ENCODE measurements at places on chromosomes 13 and 19.

DNA sequence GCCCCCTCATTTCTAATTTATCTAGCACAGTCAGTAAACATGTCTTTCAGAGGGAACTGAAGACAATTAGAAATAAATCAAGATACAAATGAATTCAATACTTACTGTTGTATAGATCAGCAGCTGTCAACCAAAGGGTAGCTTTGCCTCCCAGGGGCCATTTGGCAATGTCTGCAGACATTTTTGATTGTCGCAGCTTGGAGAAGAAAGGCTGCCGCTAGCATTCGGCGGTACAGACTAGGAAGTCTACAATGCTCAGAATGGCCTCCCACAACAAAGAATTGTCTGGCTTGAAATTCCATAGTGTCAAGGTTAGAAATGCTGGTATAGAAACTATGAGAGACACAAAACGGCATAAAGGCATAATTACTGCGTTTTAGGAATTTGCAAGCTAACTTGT, 91.6 kb downstream of the RGCC start:
- DNase-seq = no peak

GRCh38 chr19:3302755-3303154, 63.6 kb upstream of the NFIC start:
- no peak for DNase-seq

GRCh38 chr13:26880735-26881134, 120.1 kb upstream of the GPR12 start:
- DNase-seq = no peak

- DNase-seq = no peak
Measured at GRCh38 chr19:18684642-18684993, 1.1 kb downstream of the CRTC1 start.

DNA sequence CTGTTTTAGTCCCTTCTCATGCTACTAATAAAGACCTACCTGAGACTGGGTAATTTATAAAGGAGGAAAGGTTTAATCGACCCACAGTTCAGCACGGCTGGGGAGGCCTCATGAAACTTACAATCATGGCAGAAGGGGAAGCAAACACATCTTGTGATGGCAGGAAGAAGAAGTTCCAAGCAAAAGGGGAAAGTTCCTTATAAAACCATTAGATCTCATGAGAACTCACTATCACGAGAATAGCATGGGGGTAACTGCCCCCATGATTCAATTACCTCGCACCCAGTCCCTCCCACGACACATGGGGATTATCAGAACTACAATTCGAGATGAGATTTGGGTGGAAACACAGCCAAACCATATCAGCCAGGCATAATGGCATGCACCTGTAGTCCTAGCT, 13.0 kb upstream of the STRN4 start:
- DNase-seq = no peak

DNA sequence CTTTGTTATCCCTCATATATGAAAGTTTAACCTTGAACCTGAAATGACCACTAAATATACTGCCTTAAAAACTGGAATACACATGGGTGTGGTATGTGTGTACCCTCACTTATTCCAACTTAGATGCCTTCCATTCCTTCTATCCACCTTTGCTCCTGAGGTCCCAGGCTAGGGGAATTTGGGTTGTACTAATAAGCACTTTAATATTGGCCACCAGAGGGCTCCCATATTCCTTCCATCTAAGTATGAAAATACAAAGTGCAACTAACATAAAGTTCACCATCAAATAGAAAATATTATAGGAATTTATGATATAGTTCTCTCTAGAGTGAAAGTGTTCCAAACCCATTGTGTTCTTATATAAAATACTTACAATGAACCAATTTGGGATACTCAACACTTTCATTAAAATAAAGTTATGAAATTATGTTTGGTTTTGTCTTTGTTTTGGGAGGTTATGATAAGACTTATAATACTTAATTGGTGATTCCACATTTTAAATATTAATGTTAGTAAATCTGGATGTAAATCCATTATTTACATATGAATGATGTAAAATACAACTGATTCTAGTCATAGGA, 62.3 kb downstream of the ITGBL1 start:
- no peak for DNase-seq

GRCh38 chr19:13002166-13002898, 7.1 kb downstream of the NFIX start:
- DNase-seq = no peak

DNA sequence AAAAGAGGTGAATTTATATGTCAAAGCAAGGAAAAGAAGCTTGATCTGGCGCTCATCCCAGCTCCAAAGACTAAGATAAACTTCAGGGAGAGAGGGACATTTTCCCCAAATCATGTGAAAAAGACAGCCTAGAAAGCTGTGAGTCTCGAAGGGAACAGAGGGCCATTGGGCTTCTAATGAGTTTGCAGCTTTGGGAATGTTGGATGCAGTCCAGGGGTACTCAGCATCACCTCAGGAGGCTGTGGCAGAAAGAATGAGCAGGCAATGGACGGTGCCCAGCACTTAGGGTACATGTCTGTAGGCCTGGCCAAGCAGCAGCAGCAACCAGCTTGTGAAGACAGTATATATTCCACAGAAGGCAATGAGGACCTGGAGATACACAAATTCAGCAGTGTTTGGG, 25.7 kb upstream of the WASF3 start:
- DNase-seq = no peak

- DNase-seq = no peak
Measured at GRCh38 chr19:29629836-29630534, 23.9 kb downstream of the POP4 start.

- no peak for DNase-seq
Measured at GRCh38 chr19:33721735-33722297, 74.9 kb upstream of the KCTD15 start.
